ENCODE measurements at places on chromosomes 1 and 21.

GRCh38 chr1:220808345-220809186 lies 21.9 kb downstream of the MTARC1 start:
- DNase-seq, result no peak

DNA sequence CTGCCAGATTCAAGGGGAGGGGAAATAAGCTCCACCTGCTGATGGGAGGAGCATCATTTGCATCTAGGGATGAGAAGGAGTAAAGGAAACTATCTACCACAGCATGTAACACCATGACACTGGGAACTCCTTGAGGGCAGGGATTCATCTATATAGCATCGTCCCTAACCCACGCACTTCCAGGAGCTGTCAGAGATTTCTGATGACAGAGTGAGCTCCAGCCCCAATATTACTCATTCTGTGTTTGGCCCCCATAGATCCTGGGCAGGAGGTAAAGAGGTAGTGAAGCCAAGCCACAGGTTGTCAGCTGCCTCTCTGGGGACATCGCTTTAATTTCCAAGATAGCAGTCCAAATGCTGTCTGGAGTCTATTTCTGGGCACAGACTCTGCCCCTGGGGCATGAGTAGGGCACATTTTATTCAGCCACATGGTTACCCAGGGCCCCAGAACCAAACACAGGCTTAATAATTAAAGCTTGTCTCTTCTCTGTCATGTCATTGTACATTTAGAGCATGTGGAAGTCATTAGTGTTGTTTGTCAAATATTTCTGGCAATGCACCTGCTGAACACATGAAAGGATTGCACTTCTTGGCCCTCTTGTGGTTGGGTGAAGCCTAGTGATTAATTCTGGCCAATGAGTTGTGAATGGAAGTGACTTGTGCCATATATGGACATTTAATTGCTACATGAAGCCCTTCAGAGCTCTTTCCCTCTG lies 105.9 kb upstream of the POU3F1 start:
- no peak for DNase-seq

GRCh38 chr1:235502601-235503402 lies 1.4 kb downstream of the B3GALNT2 start:
- DNase-seq, result no peak

DNA sequence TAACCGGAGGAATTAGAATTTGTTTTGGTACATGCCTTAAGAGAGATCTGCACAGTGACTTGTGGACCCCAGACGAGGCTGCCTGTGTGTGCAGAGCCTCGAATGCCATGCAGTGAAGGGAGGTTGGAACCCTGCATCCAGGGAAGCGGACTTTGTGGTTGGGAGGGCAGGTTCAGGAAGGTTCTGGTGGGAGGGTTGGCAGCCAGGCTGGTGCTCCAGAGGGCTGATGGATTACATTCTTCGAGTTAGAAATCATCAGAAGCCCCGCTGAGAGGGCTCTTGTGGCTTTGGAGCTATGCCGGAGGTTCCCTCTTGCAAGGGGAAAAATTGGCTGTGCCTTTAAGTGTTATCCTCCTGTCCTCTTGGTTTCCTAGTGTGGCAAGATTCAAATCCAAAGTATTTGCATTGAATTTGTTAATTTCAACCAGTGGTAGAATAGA lies 21.1 kb downstream of the ROR1 start:
- DNase-seq, result peak; percentile 42

- DNase-seq, result peak; percentile 16
Measured at GRCh38 chr21:37532868-37533780, 166.6 kb downstream of the DYRK1A start.

- DNase-seq, result no peak
Measured at GRCh38 chr1:39699419-39699818, 8.2 kb upstream of the HPCAL4 start.

GRCh38 chr1:157704878-157705277 lies 4.3 kb upstream of the FCRL3 start:
- no peak for DNase-seq

DNA sequence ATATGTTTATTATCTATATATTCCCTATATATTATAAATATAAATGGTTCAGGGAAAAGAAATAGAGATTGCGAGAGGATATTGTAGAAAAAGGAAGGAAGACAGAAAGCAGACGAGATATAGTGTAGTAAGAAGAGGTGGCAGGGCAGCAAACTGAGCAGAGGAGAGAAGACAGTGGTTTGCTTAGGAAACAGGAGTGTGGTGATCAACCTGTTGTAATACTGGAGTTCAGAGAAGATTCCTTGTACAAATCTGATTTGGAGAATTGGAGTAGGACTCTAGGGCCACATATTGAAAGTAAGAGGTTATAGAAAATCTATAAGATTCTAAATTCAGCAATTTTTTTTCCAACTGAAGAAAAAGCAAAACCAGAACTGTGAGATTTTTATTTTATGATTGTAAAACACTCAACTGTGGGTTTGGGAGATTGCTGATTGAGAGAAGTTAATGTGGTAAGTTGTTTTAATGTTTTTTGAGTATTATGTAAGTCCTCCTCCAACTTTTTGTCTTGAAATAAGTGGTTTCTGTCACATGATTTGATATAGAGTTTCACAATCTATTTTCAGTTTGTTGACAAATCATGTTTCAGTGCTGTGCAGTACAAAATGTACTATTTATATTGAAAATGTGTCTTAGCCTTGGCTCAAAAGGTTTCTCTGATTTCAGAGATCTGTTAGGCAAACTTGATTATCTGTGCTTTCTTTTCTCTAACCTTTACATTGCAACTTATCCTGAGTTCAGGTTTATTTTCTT lies 9.6 kb upstream of the AMY2B start:
- no peak for DNase-seq

GRCh38 chr1:15151871-15152270 lies 1.7 kb upstream of the TMEM51 start:
- no peak for DNase-seq

DNA sequence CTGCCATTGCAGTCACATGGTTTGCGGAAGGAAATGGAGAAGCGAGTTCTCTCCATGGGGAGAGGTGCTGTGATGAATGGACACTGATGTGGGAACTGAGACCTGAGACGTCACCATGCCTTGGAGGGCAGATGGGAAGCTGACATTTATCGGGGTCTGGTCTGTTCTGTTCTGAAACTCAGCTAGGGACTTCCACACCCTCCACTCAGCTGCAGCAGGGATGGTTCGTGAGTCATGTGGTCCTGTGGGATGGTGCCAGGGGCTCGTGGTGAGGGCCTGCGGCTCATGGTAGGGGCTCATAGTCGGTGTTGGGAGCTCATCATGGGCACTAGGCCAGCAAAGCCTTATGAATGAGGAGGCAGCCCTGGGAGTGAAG lies 6.1 kb downstream of the GPR137B start:
- no peak for DNase-seq

DNA sequence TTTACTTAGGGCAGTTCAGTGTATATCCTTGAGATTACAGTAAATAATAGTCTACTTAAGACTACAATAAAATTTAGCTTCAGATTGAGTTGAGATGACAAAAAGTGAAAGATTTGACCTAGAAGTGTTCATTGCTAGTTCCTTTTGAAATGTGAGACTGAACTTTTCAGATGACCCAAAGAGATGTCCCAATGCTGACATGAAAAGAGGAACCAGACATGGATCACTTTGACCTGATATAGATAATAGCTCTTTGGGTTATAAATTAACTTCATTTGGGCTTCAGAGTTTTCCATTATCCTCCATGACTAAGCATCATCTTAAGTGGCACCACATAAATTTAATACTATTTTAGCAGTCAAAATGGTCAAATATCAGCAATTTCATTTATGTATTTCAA lies 25.7 kb upstream of the OR10J5 start:
- no peak for DNase-seq

DNA sequence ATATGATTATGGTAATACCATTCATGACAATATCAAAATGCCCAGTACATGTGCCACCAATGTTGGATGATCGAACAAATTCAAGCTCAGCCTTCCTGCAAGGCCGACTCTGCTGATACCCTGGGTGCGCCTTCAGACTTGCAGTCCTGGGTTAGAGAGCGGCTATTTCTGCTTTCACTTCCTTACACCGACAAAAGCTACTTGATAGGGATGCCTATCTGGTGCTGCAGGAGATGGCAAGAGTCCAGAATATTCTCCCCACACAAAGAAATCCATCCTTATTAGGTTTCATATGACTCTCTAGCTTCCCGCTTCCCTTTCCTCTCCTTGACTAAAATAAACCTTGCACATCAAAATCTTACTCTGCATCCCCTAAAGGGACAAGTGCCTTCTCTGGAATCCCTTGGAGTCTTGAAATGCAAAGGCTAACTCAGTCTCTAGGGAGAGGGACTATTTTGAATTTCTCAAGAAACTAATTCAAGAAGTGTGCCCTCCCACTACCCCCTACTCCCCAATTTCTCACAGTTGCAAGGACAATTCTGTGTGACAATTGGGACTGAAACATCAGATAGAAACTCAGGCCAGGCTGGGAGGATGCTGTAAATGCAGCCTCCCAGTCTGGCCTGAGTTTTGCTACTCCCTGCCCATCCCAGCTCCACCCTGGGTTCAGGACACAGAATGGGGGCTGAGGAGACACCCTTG lies 103.1 kb upstream of the USP24 start:
- DNase-seq, result no peak

DNA sequence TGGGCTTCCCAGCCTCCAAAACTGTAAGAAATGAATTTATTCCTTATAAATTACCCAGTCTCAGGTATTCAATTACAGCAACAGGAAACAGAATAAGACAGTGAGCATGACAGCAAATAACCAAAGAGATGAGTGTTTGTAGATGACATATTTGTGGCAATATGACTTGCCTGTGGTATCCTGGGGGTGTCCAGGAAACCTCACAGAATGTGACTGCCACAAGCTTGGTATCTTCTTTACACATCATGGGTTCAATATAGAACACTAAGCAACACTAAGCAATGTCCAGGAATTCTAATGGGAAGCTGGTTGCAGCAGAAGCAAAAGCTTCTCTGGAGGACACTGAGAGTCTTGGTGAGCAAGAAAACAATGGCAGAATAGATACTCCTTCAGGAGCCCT lies 236.4 kb upstream of the BEND5 start:
- no peak for DNase-seq

DNA sequence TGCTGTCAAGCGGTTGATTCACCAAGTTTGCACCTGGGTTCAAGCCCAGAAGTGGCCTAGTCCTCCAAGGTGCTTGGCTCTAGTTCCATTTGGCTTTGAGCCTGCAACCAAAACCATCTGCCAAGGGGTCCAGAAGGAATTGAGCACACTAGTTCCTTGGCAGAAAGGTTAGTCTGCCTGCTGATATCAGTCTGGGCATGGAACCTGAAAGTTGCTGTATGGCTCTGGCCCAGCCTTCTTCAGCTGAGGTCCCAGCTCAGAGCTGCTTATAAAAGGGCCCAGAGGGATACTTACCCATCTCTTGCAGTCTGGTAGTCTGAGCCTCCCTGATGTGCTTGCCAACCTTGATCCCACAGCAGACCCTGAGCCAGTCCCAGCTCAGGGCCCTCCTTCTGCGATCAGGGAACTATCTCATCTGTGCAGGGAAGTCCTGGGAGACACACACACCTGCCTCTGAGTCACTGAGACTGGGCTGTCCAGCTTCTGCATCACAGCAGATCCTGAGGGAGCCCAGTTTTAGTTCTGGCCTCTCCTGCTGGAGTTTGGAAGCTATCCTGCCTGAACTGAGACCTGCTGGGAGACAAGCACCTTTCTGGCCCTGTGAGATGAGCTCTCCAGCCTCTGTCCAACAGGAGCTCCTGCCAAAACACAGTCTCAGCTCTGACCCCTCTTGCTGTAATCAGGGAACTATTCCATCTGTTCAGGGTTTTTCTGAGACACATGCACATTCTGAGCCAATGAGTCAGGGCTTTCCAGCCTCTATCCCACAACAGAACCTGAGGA lies 75.8 kb downstream of the CTH start:
- no peak for DNase-seq

- DNase-seq, result no peak
Measured at GRCh38 chr1:14451217-14451616, 147.3 kb upstream of the KAZN start.

DNA sequence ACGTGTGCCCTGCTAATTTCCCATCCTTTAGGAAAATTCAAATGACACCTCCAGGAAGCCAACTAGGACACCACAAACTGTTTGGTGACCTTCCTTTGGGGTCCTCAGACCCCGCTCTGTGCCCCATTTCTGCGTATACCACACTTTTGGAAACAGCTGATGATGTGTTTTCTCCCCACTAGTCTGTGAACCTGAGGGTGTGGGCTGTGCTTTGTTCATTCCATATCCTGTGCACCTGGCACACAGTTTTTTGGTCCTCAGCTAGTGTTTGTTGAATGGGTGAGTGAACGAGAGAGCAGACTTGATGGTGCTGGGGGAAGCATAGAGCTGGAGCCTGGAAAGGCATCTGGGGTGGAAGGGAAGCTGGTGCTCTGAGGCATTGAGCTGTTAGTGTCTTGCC lies 48.6 kb downstream of the RPS6KA1 start:
- no peak for DNase-seq

DNA sequence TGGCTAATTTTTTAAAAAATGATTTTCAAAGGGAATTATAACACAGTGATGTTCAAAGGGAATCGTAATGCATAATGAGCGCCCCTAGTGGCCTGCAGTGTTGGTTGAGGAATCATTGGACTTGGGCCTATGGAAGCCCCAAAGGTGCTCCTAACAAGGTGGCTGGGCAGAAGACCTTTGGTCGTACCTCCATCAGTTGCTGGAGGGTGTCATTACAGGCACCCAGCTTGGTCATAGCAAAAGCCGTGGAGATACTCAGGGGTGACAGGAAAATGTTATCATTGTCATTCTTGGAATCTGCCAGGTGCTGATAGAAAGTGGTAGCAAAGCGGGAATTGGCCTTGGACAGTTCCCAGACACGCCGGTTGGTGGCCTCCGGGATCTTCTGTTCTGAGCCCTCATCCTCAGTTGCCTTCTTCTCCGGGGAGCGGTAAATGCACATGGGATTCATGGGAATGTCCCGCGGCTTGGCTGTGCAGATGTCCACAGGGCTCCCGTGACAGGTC lies 2.7 kb downstream of the SERPINC1 start:
- DNase-seq, result peak; percentile 58

DNA sequence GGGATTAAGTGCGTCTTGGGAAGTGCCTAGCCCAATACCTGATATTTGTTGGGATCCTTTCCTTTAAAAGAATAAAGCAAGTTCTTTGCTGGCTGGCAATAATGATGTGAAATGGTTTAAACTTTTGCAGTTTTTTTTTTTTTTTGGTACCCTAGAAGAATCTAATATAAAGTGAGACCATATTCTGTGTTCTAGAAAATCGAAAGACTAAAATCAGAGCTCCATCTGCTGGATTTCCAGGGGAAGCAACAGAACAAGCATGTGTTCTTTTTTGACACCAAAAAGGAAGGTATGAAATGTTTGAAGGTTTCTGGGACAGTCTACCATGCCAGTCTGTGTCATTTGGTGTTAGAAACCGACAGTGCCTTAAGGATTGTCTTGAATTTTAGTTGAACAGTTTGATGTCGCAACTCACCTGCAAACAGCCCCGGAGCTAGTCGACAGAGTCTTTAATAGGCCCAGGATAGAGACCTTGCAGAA lies 6.4 kb downstream of the UTP11 start:
- DNase-seq, result no peak

All from WTC11 (cell line).